ENCODE measurements at places on chromosomes 16 and 17. TPM values are rescaled to one million over a fixed set of nuclear protein-coding genes. Genes with fewer than 3 reads are reported as not detected.

DNA sequence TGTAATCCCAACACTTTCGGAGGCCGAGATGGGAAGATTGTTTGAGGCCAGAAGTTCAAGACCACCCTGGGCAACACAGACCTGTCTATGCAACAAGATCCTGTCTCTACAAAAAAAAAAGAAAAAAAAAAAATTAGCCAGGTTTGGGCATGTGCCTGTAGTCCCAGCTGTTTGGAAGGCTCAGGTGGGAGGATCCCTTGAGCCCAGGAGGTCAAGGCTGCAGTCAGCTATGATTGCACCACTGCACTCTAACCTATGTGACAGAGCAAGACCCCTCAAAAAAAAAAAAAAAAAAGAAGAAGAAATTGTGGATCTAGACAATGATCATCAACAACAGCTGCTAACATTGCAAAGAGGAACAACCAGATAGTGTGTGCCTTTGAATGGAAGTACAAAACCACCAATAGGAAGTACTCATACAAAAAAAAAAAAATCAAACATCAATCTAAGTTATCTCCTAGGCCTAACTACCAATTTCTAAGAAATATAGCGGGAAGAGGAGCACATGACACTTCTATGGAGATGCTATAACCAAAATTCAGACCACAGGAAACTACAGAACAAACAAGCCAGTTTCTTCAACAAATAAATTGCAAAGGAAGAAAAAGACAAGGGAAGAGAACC is 258.7 kb downstream of the MRTFB start:
- no peak for DNase-seq

DNA sequence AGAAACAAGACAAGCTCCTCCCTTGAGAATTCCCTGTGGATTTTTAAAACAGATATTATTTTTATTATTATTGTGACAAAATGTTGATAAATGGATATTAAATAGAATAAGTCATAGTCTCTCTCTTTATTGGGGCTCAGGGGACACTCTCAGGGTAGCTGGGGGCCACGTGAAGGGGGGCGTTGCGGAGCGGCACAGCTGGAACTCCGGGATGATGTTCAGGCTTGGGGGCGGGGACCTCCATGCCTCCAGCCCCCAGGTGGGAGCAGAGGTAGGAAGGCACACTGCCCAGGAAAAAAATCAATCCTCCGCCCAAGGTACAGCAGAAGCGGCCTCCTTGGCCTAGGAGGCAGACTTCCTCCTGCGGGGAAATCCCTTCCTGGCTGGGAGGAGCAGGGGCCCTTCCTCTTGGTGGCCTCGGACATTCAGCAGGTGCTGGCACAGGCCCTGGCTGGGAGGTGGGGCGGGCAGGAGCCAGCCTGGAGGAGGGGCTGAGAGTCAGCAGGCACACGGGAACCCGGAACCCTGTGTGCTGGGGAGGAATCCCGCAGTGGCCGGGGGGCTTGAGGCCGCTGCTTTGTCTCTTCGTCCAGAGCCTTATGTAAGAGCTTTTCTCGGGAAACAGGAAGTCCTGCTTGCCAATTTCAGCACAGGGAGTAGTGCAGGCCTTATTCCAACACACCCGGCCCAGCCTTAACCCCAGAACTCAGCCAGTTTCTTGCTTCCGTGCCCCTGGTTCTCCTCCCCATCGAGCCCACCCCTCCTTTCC is 591 bp upstream of the TNFSF13 start:
- DNase-seq: peak; percentile 59

The UQCRC2 gene
- 179 TPM for total RNA-seq

- DNase-seq: no peak
Observed at GRCh38 chr17:6755731-6756184, at the start of gene XAF1. XAF1 (plus strand) TSS chr17:6756046; CDS start chr17:6756079, 33 bp downstream.

DNA sequence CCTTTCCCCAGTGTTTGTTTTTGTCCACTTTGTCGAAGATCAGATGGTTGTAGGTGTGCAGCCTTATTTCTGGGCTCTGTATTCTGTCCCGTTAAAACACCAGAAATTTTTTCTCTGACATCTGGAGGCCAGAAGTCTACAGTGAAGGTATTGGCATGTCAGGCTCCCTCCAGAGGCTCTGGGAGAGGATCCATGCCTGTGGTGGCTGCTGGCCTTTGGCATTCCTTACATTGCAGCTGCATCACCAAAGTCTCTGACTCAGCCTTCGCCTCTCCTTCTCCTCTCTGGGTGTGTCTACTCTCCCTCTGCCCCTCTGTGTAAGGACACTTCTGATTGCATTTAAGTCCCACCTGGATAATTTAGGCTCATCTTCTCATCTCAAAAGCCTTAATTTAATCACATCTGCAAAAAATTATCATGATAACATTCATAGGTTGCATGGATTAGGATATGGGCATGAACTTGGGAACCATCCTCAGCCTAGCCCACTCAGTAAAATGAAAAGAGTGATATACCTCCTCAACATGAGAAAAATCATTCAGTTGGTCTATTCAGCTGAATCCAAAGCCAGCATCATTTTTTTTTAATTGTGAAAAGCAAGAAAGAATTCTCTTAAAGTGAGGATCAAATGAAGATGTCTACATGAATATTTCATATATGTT is 78.0 kb downstream of the MAP2K6 start:
- peak; percentile 87 for DNase-seq

DNA sequence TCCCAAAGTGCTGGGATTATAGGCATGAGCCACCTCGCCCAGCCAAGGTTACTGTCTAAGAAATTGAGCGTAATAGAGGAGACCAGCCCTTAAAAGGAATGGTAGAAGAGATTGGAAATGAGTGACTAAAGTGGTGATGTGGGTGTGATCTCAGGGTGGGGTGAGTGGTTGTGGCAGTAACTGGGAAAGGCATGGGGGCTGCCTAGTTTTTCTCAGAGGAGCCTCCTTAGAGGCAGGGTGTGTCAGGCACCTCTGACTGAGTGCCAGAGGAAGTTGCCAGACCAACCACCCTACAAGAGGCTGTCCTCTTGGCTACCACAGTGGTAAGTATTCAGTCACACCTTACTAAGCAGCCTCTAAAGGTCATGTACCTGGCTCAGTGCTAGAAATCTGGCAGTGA is 8.9 kb downstream of the DUS2 start:
- DNase-seq: peak; percentile 8

All from astrocyte (in vitro differentiated cells and primary cell).